Right lobe of liver (tissue), 6 donors: ENCODE measurements at places on chromosomes 6 and 20. TPM values are rescaled to one million over a fixed set of nuclear protein-coding genes. Genes with fewer than 3 reads are reported as not detected.

DNA sequence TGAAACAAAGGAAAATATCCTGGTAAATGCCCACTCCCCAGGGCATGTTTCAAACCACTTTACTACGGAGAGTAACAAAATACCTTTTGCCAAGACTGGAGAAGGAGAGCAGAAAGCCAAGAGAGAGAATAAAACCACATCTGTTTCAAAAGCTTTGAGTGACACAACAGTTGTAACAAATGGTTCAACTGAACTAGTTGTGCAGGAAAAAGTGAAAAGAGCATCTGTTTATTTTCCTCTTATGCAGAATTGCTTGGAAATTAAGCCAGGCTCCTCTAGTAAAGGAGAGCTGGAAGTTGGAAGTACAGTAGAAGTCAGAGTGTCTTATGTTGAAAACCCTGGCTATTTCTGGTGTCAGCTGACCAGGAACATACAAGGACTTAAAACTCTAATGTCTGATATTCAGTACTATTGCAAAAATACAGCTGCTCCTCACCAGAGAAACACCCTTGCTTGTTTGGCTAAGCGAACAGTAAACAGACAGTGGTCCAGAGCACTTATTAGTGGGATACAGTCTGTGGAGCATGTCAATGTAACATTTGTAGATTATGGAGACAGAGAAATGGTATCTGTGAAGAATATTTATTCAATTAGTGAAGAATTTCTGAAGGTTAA is 2.6 kb downstream of the TDRD6 start:
- peaks cover 5% of the 10 kb centered on the region for H3K4me1 ChIP-seq
- H3K27me3 ChIP-seq = no peaks in the 10 kb centered on the region
- H3K4me3 ChIP-seq = no peak overlapping the region
- DNase-seq = no peak
- H3K36me3 ChIP-seq = no peaks in the 10 kb centered on the region

DNA sequence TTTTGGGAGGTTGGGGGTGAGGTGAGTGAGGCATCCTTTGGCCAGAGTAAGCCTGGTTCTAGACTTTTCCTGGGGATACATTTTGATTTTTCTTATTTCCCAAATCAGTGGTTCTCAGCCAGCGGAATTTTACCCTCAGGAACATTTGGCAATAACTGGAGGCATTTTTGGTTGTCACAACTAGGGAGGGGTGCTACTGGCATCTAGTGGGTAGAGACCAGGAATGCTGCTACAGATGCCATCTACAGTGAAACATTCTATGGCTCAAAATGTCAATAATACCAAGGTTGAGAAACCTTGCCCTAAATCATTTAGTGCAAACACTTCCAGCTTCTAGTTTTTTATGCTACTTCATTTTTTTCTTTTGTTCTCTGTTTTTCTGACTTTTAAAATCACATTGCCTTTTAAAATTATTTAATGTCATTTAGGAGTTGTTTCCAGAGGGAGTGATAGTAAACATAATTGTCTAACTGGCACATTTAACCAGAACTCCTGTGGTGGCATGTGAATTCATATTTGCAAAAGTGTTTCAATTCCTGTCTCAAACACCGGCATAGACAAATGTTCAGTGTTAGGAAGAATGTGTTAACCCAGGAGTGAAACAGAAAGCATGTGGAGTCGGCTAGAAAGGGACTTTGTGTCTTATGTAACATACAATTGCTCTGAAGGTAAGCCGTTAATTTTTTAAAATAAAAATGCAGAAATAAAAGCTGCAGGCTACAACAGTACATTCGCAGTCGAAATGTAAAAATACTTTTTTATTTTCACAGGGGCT is 59.0 kb downstream of the QRSL1 start:
- peak; percentile 61 for DNase-seq
- H3K4me1 ChIP-seq = peaks cover 21% of the 10 kb centered on the region
- H3K27me3 ChIP-seq = no peaks in the 10 kb centered on the region
- H3K4me3 ChIP-seq = peak overlapping the region; percentile 25

DNA sequence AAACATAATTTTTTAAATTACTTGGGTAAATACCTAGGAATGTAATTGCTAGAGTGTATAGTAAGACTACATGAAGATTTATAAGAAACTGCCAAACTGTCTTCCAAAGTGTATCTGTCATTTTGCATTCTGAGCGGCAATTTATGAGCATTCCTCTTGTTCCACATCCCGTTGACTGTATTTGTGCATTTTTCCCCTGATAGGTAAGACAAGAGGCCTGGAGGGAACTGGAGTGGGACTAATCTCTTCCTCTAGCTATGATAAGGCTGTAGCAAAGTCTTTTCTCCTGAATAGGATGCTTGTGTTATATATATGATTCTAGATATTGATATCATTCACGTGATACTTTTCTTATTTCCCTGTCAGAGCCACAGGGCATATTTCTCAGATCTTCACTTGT is 1557.5 kb downstream of the GRIK2 start:
- no peak for DNase-seq
- H3K27me3 ChIP-seq = no peaks in the 10 kb centered on the region
- H3K27ac ChIP-seq = no peak overlapping the region
- no peaks in the 10 kb centered on the region for H3K4me1 ChIP-seq
- no peak overlapping the region for H3K4me3 ChIP-seq

- H3K27ac ChIP-seq = no peak overlapping the region
- no peaks in the 10 kb centered on the region for H3K4me1 ChIP-seq
- H3K27me3 ChIP-seq = no peaks in the 10 kb centered on the region
- H3K4me3 ChIP-seq = no peak overlapping the region
- no peaks in the 10 kb centered on the region for H3K36me3 ChIP-seq
Observed at GRCh38 chr6:163883984-163884383, 469.5 kb downstream of the QKI start.

DNA sequence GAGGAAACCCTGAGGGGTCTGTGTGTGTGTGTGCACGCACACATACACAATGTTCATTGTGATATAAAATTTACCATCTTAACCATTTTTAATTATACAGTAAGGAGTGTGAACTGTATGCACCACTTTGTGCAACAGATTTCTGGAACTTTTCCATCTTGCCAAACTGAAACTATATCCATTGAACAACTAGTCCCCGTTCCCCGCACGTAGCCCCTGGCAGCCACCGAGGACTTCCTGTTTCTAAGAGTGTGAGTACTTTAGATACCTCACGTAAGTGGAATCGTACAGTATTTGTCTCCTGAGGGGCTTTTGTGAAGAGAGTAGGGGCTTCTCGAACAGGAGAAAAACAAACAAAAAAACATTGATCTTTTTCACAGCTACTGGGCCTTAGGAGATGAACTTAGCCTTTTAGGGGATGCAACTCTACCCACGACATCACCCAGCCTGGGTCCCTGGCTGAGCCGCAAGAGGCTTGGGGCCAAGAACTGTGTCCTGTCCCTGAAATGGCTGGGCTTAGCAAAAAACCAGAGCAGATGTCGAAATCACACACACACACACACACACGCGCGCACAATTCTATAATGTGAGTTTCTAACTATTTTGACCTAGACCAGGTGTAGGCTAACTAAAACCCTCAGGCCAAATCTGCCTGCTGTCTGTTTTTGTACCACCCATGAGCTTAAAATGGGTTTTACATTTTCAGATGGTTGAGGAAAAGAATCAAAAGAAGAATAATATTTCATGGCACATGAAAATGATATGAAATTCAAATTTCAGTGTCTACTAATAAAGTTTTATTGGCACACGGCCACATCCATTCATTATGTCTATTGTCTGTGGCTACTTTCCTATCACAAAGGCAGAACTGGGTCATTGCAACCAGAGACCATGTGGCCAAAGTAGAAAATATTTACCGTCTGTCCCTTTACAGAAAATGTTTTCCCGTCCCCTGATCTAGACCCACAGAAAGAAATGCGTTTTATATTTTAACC is 144.2 kb downstream of the EYA2 start:
- H3K27ac ChIP-seq = no peak overlapping the region
- H3K27me3 ChIP-seq = no peaks in the 10 kb centered on the region
- DNase-seq = no peak

GRCh38 chr6:111996144-111996865 is 57.6 kb upstream of the CCN6 start:
- H3K27me3 ChIP-seq = no peaks in the 10 kb centered on the region
- no peak overlapping the region for H3K27ac ChIP-seq
- DNase-seq = no peak
- no peaks in the 10 kb centered on the region for H3K4me1 ChIP-seq
- H3K4me3 ChIP-seq = no peak overlapping the region

GRCh38 chr6:110491644-110492317 is 15.4 kb upstream of the SLC22A16 start:
- H3K4me3 ChIP-seq = no peak overlapping the region
- no peak overlapping the region for H3K27ac ChIP-seq
- DNase-seq = no peak
- H3K27me3 ChIP-seq = no peaks in the 10 kb centered on the region
- H3K36me3 ChIP-seq = no peaks in the 10 kb centered on the region
- no peaks in the 10 kb centered on the region for H3K4me1 ChIP-seq

- no peak overlapping the region for H3K27ac ChIP-seq
- H3K36me3 ChIP-seq = no peaks in the 10 kb centered on the region
- DNase-seq = no peak
- H3K27me3 ChIP-seq = no peaks in the 10 kb centered on the region
Observed at GRCh38 chr6:11835065-11835464, 56.5 kb upstream of the ADTRP start.

The LY6G6C gene
- not detected for total RNA-seq

The DEF6 gene
- 1.5 TPM for total RNA-seq

The KHDC1L gene
- total RNA-seq = not detected

The CD40 gene
- 9.2 TPM for total RNA-seq

The SLC22A16 gene
- total RNA-seq = 0.31 TPM

The MUC22 gene
- total RNA-seq = not detected
